ENCODE measurements at places on chromosomes 3 and 15.

GRCh38 chr3:74009961-74010844 lies 385.5 kb upstream of the PDZRN3 start:
- no peak overlapping the region for H3K27ac ChIP-seq
- no peak for DNase-seq
- H3K36me3 ChIP-seq: no peaks in the 10 kb centered on the region
- H3K4me3 ChIP-seq: no peak overlapping the region

- H3K27ac ChIP-seq: no peak overlapping the region
- H3K36me3 ChIP-seq: no peaks in the 10 kb centered on the region
- H3K4me1 ChIP-seq: no peaks in the 10 kb centered on the region
These were observed 525.5 kb downstream of the ZIC1 start for GRCh38 chr3:147934451-147935180.

GRCh38 chr3:124833710-124834332 lies 53.3 kb downstream of the ITGB5 start:
- H3K36me3 ChIP-seq: no peaks in the 10 kb centered on the region
- H3K27me3 ChIP-seq: peaks cover 44% of the 10 kb centered on the region
- H3K4me1 ChIP-seq: peaks cover 12% of the 10 kb centered on the region
- no peak for DNase-seq

GRCh38 chr15:75460646-75461045 lies 9.2 kb upstream of the SIN3A start:
- no peak overlapping the region for H3K4me3 ChIP-seq
- H3K27ac ChIP-seq: no peak overlapping the region

- no peak for DNase-seq
- H3K4me1 ChIP-seq: no peaks in the 10 kb centered on the region
- H3K4me3 ChIP-seq: no peak overlapping the region
- H3K27ac ChIP-seq: no peak overlapping the region
These were observed 198.0 kb upstream of the NR2E3 start for GRCh38 chr15:71612397-71612722.

- no peak overlapping the region for H3K27ac ChIP-seq
- no peaks in the 10 kb centered on the region for H3K4me1 ChIP-seq
- H3K36me3 ChIP-seq: no peaks in the 10 kb centered on the region
- no peak for DNase-seq
These were observed 196.8 kb downstream of the XXYLT1 start for GRCh38 chr3:195073866-195074860.

- H3K4me1 ChIP-seq: no peaks in the 10 kb centered on the region
- no peaks in the 10 kb centered on the region for H3K36me3 ChIP-seq
- DNase-seq: no peak
- no peak overlapping the region for H3K27ac ChIP-seq
- peaks cover 8% of the 10 kb centered on the region for H3K27me3 ChIP-seq
These were observed 109.7 kb upstream of the ALDH1A3 start for GRCh38 chr15:100769975-100770340.

DNA sequence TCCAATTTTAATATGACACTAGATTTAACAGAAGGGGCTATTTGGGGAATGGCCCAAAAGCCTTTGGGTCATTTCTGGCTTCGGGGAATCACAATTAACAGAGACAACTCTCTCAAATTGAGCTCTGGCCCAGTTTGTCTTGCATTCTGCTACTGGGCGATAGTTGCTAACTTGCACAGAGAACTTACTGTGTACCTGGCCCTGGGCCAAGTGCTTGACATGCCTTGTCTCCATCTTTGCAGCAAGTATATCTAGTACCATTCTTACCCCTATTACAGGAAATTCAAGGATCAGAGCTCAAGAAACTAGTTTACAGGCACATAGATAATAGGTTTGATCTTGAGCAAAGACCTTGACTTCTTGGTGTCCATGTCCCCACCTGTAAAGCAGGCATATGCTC lies 175.7 kb downstream of the TMEM108 start:
- H3K4me1 ChIP-seq: peaks cover 21% of the 10 kb centered on the region
- peaks cover 5% of the 10 kb centered on the region for H3K27me3 ChIP-seq
- H3K27ac ChIP-seq: no peak overlapping the region
- no peaks in the 10 kb centered on the region for H3K36me3 ChIP-seq
- DNase-seq: no peak

DNA sequence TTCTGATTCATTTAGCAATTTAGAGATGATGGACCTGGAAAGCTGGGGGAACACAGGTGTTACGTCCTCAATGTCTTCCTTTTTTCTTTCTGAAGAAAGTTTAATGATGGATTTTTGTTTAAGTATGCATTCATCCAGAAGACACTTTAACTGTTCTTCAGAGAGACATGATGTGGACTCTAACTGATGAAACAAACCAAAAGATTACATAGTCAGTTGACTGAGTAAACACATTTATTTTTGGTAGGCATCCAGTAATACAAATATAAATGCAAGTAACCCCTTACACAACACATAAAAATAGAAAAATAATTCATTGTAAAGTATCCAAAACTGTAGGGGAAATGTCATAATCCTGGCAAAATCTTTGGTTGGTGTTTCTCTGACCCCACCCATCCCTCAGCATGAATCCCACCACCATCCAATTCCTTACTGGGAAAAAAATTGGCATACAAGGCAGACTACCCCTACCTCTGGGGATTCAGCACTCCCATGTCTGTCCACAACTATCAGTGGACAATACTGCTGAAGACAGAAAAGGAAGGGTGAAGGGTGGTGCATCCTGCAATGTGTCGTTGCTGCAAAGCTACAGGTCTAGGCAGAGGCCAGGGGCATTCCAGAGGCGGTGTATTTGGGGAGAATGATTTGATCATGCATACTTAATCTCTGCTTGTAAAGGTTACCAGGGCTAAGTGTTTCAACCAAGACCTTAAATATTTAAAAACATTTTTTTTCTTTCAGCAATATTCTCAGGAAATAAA lies 37.4 kb downstream of the THBS1 start:
- no peak overlapping the region for H3K27ac ChIP-seq
- H3K4me1 ChIP-seq: peaks cover 21% of the 10 kb centered on the region
- no peak for DNase-seq
- H3K4me3 ChIP-seq: no peak overlapping the region
- peaks cover 8% of the 10 kb centered on the region for H3K27me3 ChIP-seq

- DNase-seq: no peak
- no peaks in the 10 kb centered on the region for H3K4me1 ChIP-seq
- H3K27ac ChIP-seq: no peak overlapping the region
- H3K4me3 ChIP-seq: no peak overlapping the region
- H3K27me3 ChIP-seq: peaks cover 2% of the 10 kb centered on the region
- no peaks in the 10 kb centered on the region for H3K36me3 ChIP-seq
These were observed 181.7 kb upstream of the NSMCE3 start for GRCh38 chr15:29451201-29451781.

- peaks cover 3% of the 10 kb centered on the region for H3K27me3 ChIP-seq
- no peaks in the 10 kb centered on the region for H3K4me1 ChIP-seq
- no peak overlapping the region for H3K4me3 ChIP-seq
- H3K36me3 ChIP-seq: no peaks in the 10 kb centered on the region
These were observed 377.0 kb downstream of the PLCL2 start for GRCh38 chr3:17261627-17262369.

GRCh38 chr3:15538345-15538744 lies 16.8 kb upstream of the COLQ start:
- no peak overlapping the region for H3K4me3 ChIP-seq
- no peak for DNase-seq
- H3K4me1 ChIP-seq: peaks cover 68% of the 10 kb centered on the region

DNA sequence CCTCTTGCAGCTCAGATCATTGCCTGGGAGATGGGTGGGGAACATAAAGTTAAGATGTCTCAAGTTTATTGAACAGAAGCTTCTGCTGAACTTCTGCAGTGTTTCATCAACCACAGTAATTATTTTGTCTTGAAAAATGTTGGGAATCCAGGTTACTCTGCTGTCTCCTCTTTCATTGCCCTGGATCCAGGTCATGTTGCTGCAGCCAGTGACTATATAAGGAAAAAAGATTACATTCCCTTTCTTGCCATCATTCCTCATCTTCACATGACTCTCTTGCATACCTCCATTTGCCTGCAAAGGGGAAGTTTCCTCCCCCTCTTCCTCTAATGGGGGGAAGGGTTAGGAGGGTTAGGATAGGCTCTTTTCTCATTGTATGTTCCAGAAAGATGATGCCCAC lies 15.1 kb downstream of the GMNC start:
- no peaks in the 10 kb centered on the region for H3K4me1 ChIP-seq
- peaks cover 4% of the 10 kb centered on the region for H3K27me3 ChIP-seq
- H3K27ac ChIP-seq: no peak overlapping the region
- H3K36me3 ChIP-seq: no peaks in the 10 kb centered on the region

GRCh38 chr3:134605556-134605955 lies 45.3 kb downstream of the KY start:
- H3K27me3 ChIP-seq: peaks cover 17% of the 10 kb centered on the region
- DNase-seq: no peak
- no peak overlapping the region for H3K27ac ChIP-seq
- H3K4me3 ChIP-seq: no peak overlapping the region

GRCh38 chr3:136239094-136239493 lies 11.0 kb upstream of the PCCB start:
- no peaks in the 10 kb centered on the region for H3K4me1 ChIP-seq
- DNase-seq: no peak
- H3K36me3 ChIP-seq: no peaks in the 10 kb centered on the region
- no peak overlapping the region for H3K27ac ChIP-seq

- H3K36me3 ChIP-seq: no peaks in the 10 kb centered on the region
- no peaks in the 10 kb centered on the region for H3K27me3 ChIP-seq
- H3K4me1 ChIP-seq: no peaks in the 10 kb centered on the region
- no peak overlapping the region for H3K4me3 ChIP-seq
- DNase-seq: no peak
These were observed 54.8 kb upstream of the OXTR start for GRCh38 chr3:8824238-8824637.

DNA sequence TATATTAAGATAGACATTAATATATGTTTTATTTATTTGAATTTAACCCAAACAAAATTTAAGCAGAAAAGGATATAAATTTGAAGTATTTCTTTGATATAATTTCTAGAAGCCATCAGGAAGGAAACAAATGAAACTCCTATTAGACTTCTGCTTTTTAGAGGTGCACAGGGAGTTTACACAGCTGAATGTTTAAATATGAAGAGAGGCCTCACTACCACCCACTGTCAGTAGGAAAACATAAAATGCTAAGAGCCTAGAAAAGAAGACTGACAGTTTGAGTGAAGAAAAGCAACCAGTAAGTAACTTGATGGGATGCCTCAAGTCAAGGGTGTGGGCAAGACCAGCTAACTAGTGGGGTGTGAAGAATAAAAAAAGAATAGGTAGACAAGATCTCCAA lies 19.7 kb downstream of the PLSCR2 start:
- H3K4me1 ChIP-seq: no peaks in the 10 kb centered on the region
- H3K4me3 ChIP-seq: no peak overlapping the region
- DNase-seq: no peak

DNA sequence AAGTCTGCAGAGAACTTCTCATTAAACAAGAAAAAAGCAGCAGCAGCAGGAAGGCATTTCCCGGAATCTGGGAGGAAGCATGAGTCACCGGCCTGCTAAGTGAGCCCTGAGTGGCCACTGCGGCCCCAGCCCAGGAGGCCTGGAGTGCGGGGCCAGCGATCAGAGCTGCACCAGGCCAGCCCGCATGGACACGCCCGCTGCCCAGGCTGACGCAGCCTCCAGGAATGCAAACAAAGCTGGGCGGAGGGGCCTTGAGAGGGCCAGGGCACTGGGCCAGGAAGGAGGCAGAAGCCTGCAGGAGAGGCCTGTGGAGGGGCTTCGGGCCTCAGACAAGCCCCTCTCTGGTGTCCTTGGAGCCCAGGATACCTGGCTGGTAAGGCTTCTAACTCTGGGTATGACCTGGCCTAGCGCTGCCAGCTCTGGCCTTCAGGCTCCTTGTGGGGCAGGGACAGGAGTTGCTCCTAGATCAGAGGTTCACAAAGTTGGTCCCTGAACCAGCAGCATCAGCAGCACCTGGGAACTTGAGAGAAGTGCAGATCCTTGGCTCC lies 101.2 kb downstream of the SMAD6 start:
- H3K36me3 ChIP-seq: no peaks in the 10 kb centered on the region
- peaks cover 7% of the 10 kb centered on the region for H3K27me3 ChIP-seq
- no peak for DNase-seq
- no peaks in the 10 kb centered on the region for H3K4me1 ChIP-seq
- no peak overlapping the region for H3K27ac ChIP-seq

DNA sequence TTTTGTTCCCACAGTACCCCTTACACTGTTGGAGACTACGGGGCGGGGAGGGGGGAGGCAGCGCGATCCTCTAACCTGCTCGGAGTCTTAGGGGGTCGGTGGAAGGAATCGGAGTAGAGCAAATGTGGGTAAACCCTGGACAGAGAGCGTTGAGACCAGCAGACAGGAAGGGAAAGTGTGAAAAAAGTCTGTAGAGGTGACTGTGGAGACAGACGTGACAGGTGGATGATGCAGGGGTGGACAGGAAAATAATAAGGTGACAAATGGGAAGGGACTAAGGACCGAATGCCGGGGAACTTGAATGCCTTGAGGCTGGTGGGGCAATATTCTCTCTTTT lies 424 bp downstream of the EAF2 start:
- no peak for DNase-seq
- peaks cover 29% of the 10 kb centered on the region for H3K36me3 ChIP-seq
- H3K4me3 ChIP-seq: peak overlapping the region; percentile 98
- H3K4me1 ChIP-seq: peaks cover 60% of the 10 kb centered on the region

GRCh38 chr3:172746475-172746874 lies 4.1 kb upstream of the ECT2 start:
- no peak for DNase-seq
- no peak overlapping the region for H3K4me3 ChIP-seq

DNA sequence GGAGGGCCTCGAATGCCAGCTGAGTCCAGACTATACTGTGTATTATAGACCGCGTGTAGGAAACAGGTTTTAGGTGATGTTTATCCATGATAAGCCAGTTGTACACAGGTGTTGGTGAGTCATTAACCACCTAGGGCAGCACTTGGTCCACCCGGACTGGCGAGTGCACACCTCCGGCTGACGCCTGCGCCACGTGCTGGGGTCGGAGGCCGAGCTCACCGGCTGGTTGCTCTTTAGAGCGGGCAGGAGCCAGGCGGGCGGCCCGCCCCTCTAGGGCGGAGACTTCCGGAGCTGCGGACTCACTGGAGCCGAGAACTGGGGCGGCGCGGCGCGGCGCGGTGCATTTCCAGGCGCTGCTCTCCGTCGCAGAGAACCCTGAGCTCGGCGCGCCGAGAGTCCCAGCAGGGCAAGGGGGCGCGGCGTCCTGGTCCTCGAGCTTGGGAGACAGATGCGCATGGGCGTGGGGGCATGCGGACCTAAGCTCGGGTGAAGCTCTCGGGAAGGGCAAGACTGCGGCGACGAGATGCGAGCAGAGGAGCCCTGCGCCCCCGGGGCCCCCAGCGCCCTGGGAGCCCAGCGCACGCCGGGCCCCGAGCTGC lies at the start of gene ESYT3:
Gene ESYT3 (plus strand): TSS at position 341 of the 599 bp plus-strand sequence. CDS start 183 bp downstream, at position 524.
- H3K4me1 ChIP-seq: peaks cover 5% of the 10 kb centered on the region
- H3K36me3 ChIP-seq: no peaks in the 10 kb centered on the region
- peaks cover 60% of the 10 kb centered on the region for H3K27me3 ChIP-seq
- no peak within 1 kb of the TSS for H3K27ac ChIP-seq
- DNase-seq: peak; percentile 60
- H3K4me3 ChIP-seq: peak within 1 kb of the TSS; percentile 73

DNA sequence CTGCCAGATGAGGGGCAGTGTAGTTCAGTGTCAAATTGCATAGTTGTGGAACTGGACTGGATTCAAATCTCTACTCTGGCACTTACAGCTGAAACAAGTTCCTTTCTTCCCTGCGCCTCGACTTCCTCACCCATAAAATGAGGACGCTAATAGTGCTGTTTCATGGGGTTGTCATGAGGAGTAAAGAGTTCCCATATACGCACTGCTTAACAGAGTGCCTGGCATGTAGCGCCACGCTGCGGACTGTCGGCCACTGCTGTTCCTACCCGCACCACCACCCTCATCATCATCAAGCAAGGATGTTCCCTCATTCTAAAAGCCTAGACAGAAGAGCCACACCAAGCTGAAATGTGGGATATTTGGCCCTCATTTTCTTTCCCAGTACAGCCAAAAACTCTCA lies 91.9 kb downstream of the CHDH start:
- H3K27ac ChIP-seq: peak overlapping the region; percentile 56
- DNase-seq: no peak
- peaks cover 2% of the 10 kb centered on the region for H3K36me3 ChIP-seq
- H3K27me3 ChIP-seq: peaks cover 3% of the 10 kb centered on the region

Measured in activated T-helper 1 cell treated with anti-CD3 and anti-CD28 coated beads, Interleukin-12 subunit alpha, Interleukin-12 subunit beta, Interleukin-2, Interleukin-4 antibody, amounts not matched to agents 30 ng/mL and 10 ng/mL and 1 ng/mL, durations not matched to agents 14 hours and 24 hours and 36 hours (primary cell).